NCI-H2171 (cell line): ENCODE measurements at places on chromosomes 16 and 17.

GRCh38 chr16:88486398-88487123 is 33.5 kb downstream of the ZFPM1 start:
- no peak for DNase-seq

- no peak for DNase-seq
These were observed 4.6 kb upstream of the EMP2 start for GRCh38 chr16:10584981-10585438.

- peak; percentile 7 for DNase-seq
These were observed 201.9 kb downstream of the SNX29 start for GRCh38 chr16:12178251-12178990.

- DNase-seq: no peak
These were observed 135.5 kb downstream of the MYO1D start for GRCh38 chr17:32741381-32741780.

DNA sequence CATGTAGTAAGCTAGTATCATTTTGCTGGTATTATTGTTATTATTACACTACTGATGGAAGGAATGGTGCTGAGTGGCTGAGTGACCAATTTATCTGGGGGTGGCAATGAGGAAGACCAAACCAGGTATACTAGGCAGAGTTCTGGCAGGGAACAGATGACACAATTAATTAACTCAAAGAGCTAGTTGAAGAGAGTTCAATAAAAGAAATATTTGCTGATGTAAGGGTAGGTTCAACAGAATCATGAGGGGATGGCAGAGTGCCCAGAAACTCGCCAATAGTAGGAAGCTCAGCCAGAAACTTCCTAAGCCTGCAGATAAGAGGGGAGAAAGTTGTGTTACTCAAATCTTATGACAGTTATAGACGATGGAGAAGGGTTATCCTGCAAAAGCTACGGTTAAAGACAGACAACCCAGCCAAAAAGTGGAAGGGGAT is 352.5 kb downstream of the KCNJ2 start:
- DNase-seq: no peak
